ENCODE measurements at places on chromosomes 12 and 14. TPM values are rescaled to one million over a fixed set of nuclear protein-coding genes. Genes with fewer than 3 reads are reported as not detected.

- no peaks in the 10 kb centered on the region for H3K27me3 ChIP-seq
- H3K27ac ChIP-seq: no peak overlapping the region
- no peak overlapping the region for H3K4me3 ChIP-seq
- DNase-seq: no peak
Observed at GRCh38 chr14:63134801-63135200, 69.4 kb upstream of the RHOJ start.

- H3K27ac ChIP-seq: peak overlapping the region; percentile 36
- DNase-seq: no peak
- H3K36me3 ChIP-seq: no peaks in the 10 kb centered on the region
- no peaks in the 10 kb centered on the region for H3K27me3 ChIP-seq
- H3K4me1 ChIP-seq: peaks cover 43% of the 10 kb centered on the region
Observed at GRCh38 chr12:92503029-92503931, 199.5 kb upstream of the PLEKHG7 start.

DNA sequence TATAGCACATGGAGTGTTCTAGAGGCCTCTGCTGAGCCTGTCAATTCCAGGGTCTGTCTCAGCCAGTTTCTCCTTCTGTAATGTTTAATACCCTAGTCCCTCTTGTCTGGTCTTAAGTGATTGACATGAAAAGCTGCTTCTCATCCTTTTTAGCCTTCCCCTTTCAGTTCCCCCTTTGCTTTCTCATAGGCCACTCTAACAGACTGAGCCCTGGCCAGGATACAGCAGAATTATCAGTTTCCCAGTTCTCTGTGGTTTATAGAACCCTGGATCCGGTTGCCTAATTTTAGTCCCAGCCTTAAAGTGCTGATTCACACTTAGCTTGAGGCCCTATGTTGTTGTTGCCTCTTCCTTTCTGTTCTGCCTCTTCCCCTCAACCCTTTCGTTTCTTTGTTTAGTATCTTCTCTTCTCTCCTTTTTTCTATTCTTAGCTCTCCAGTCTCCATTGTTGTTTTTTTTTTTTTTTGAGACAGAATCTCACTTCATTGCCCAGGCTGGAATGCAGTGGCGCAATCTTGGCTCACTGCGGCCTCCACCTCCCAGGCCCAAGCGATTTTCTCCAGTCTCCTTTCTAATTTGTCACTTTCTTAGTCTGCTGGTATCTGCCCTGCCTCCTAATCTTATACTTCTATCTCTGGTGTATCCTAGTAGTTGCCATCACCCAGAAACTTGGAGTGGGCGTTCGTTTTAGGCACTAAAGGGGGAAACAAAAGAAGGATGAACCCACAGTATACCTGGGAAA, 2.9 kb upstream of the BIN2 start:
- H3K27me3 ChIP-seq: no peaks in the 10 kb centered on the region
- no peak for DNase-seq
- H3K4me1 ChIP-seq: no peaks in the 10 kb centered on the region
- H3K27ac ChIP-seq: peak overlapping the region; percentile 38
- H3K36me3 ChIP-seq: no peaks in the 10 kb centered on the region

GRCh38 chr12:79707830-79708229, 17.1 kb upstream of the PAWR start:
- DNase-seq: no peak
- no peaks in the 10 kb centered on the region for H3K4me1 ChIP-seq
- no peaks in the 10 kb centered on the region for H3K36me3 ChIP-seq
- no peaks in the 10 kb centered on the region for H3K27me3 ChIP-seq
- H3K27ac ChIP-seq: no peak overlapping the region

GRCh38 chr12:12008931-12009611, 61.7 kb upstream of the BCL2L14 start:
- H3K4me1 ChIP-seq: no peaks in the 10 kb centered on the region
- DNase-seq: no peak
- no peak overlapping the region for H3K4me3 ChIP-seq
- no peak overlapping the region for H3K27ac ChIP-seq
- H3K36me3 ChIP-seq: no peaks in the 10 kb centered on the region
- H3K27me3 ChIP-seq: no peaks in the 10 kb centered on the region

DNA sequence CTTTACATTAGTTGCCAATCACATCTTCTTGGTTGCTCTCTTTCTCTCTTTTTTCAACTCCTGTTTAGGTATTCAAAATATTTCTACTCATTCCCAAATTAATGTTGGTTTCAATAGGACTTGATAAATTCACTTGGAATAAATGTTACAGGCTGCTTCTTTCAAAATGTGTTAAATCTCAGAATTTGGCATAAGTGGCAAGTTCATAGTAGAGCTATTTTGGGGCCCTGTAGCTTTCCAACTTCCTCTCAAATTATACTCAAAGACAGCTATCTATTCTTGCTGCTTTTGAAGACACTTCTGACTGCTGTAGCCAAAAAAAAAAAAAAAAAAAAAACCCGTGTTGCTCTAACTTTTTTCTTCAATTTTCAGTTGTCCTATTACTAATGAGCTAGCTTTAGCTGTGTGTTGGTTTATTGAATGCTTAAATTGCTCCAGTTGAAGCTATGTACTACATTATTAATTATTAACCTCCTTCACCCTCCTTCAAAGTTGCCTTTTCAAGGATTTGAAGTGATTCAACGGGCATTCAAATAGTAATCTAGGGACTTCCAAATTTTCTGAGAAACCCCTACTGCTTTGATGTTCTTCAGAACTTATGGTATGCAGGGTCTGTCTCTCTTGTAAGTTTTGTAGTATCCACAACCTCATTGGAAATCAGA, 554.6 kb upstream of the FLRT2 start:
- no peak for DNase-seq
- no peaks in the 10 kb centered on the region for H3K27me3 ChIP-seq
- no peaks in the 10 kb centered on the region for H3K36me3 ChIP-seq
- no peaks in the 10 kb centered on the region for H3K4me1 ChIP-seq

DNA sequence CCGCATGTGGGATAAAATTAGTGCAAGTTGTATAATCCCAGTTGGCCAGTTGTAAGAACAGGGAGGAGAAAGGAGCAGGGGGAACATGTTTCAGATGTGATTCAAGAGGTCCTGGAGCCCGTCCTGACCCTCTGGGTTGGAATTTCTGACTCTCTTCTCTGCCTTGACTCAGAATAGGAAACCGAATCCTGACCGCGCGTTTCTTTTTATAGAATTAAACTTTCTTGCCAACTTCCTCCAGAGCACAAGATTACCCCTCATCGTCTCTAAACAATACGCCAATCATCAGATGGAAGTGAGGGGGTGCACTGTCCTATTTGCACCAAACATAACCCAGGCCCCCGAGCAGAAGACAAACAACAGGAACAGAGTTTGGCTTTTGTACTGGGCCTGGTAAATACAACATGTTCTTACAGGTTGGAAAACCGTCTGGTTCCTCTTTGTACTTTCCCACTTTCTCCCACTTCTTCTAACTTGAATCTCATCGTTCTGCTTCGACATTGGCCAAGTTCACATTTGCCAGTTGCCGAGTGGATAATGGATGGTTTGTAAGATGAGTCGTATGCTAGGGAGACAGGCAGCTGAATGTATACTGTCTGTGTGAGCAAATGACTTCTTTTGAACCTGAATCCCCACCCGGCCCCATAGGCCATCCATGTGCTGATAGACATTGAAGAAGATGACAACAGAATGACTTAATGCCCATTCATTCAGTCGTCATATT, 42.6 kb upstream of the MED13L start:
- DNase-seq: peak; percentile 65
- peak overlapping the region; percentile 95 for H3K27ac ChIP-seq
- peaks cover 25% of the 10 kb centered on the region for H3K4me1 ChIP-seq
- H3K36me3 ChIP-seq: no peaks in the 10 kb centered on the region
- no peaks in the 10 kb centered on the region for H3K27me3 ChIP-seq
- peak overlapping the region; percentile 58 for H3K4me3 ChIP-seq

DNA sequence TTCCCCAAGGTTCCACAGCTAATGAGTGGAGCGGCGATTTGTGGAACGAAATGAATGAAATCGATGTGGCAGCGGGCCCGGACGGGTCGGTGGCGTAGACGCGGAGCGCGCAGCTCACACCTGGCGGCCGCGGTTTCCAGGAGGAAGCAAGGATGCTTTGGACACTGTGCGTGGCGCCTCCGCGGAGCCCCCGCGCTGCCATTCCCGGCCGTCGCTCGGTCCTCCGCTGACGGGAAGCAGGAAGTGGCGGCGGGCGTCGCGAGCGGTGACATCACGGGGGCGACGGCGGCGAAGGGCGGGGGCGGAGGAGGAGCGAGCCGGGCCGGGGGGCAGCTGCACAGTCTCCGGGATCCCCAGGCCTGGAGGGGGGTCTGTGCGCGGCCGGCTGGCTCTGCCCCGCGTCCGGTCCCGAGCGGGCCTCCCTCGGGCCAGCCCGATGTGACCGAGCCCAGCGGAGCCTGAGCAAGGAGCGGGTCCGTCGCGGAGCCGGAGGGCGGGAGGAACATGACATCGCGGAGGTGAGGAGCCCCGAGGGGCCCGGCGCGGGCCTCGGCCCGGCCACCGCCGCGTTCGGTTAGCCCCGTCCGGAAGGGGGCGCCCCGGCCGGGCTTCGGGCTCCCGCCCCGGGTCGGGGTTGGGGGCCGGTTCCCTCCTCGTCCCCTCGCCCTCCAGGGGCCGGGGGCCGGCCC, at the start of gene PTPN11:
Gene PTPN11, plus strand, starts transcription at position 340 of the 689 bp plus-strand sequence. Its CDS starts 165 bp downstream, at position 505.
- no peaks in the 10 kb centered on the region for H3K27me3 ChIP-seq
- peak within 1 kb of the TSS; percentile 90 for H3K4me3 ChIP-seq
- H3K36me3 ChIP-seq: no peaks in the 10 kb centered on the region
- H3K4me1 ChIP-seq: peaks cover 51% of the 10 kb centered on the region

DNA sequence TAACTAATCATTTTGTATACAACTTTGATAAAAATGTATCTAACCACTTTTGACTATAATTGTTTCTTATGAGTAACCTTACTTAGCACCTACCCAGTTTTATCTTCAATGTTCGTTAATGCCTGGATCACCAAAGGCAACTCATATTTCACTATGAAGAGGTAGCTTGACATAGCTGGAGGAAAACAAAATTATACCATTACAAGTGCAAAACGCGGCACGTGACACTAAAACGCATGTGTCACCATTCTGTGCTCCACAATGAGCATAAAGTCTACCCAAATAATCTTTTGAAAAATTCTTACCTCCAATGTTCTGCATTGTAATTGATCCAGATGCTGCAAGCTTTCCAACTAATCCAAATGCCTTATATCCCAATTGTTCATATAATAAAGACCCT, 5.8 kb downstream of the SLC38A2 start:
- H3K4me1 ChIP-seq: peaks cover 86% of the 10 kb centered on the region
- DNase-seq: no peak
- peaks cover 69% of the 10 kb centered on the region for H3K36me3 ChIP-seq
- H3K27ac ChIP-seq: no peak overlapping the region

DNA sequence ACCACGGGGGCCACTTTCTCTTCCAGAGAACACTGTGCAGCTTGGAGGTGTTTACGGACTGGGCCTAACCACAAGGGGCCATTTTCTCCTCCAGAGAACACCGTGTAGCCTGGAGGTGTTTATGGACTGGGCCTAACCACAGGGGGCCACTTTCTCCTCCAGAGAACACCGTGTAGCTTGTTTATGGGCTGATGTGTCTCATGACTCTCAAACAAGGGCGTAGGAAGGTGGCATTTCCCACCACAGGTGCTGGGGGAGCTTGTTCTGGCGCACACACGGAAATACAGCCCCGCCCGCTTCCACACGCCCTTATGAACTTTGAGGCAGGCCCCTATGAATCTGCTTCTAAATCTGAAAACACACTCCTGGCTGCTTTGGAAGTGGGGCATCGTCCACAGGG, 174.6 kb upstream of the SFSWAP start:
- H3K27me3 ChIP-seq: no peaks in the 10 kb centered on the region
- no peak for DNase-seq
- H3K36me3 ChIP-seq: no peaks in the 10 kb centered on the region
- H3K4me1 ChIP-seq: no peaks in the 10 kb centered on the region
- no peak overlapping the region for H3K27ac ChIP-seq

DNA sequence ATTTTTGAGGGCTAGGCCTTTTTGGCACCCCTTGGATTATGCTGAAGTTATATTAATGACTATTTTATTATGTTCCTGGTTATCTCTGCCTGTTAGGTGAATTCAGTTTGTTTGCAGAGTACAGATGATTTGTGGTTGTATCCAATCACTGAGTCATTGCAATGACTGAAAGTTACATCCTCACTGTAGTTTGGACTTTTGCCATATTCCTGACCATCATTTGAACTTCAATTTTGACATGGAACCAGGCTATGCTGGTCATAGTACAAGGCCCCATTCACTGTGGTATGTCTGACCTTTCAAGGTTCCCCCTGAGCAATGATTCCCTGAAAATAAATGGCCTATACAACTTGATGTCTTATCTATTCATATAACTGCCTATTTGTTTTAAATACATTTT, 621.0 kb downstream of the CCER1 start:
- H3K27ac ChIP-seq: no peak overlapping the region
- no peaks in the 10 kb centered on the region for H3K27me3 ChIP-seq
- H3K4me3 ChIP-seq: no peak overlapping the region
- H3K36me3 ChIP-seq: no peaks in the 10 kb centered on the region

GRCh38 chr12:121795034-121795968, 1.8 kb upstream of the RHOF start:
- no peaks in the 10 kb centered on the region for H3K27me3 ChIP-seq
- peak overlapping the region; percentile 91 for H3K27ac ChIP-seq

DNA sequence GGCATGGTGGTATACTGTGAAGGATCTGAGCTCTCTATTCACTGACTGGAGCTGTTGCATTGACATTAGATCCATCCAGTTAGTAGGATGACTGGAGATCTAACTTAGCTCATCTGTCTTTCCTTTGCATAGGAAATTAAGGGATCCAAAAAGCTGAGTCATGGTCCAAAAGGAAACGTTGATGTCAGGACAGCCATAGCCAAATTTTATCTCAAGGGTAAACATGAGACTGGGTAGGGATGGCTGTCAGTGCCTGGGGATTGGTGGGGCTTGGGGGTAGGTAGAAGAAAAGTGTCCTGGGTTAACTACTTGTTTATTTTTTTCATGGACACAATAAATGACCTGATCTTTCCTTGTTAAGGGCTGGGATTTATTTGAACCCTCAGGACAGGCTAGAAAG, 4.6 kb downstream of the FAM177A1 start:
- H3K4me3 ChIP-seq: no peak overlapping the region
- H3K36me3 ChIP-seq: peaks cover 6% of the 10 kb centered on the region
- no peak for DNase-seq
- H3K4me1 ChIP-seq: peaks cover 20% of the 10 kb centered on the region

The KIF5A gene
- 0.81 TPM for total RNA-seq

The MIPOL1 gene
- 13.1 TPM for total RNA-seq

The KSR2 gene
- total RNA-seq: 0.07 TPM

The MAP1LC3B2 gene
- total RNA-seq: 1.5 TPM

The LRRC9 gene
- total RNA-seq: not detected

The PLCZ1 gene
- not detected for total RNA-seq

Data from thoracic aorta (tissue), 2 donors.